Uterine smooth muscle cell (primary cell): ENCODE measurements at places on chromosomes 4 and X. TPM values are rescaled to one million over a fixed set of nuclear protein-coding genes. Genes with fewer than 3 reads are reported as not detected.

The ATP2B3 gene
- total RNA-seq: under 0.01 TPM in 1 of 2 replicates, not detected in the other

The UCHL1 gene
- 680 and 1,019 TPM in 2 replicates for total RNA-seq

The SFRP2 gene
- not detected in 2 replicates for total RNA-seq

The CXCL5 gene
- 0.25 and 0.44 TPM in 2 replicates for total RNA-seq

The TMA16 gene
- total RNA-seq: 38.0 and 45.4 TPM in 2 replicates

The HERC5 gene
- total RNA-seq: 1.4 and 2.7 TPM in 2 replicates

The CLCN5 gene
- total RNA-seq: 7.1 and 8.4 TPM in 2 replicates

The MAGEA3 gene
- not detected in 2 replicates for total RNA-seq

The ATG4A gene
- 11.1 TPM in 2 replicates for total RNA-seq

The TLR10 gene
- not detected in 2 replicates for total RNA-seq

The CCNB3 gene
- total RNA-seq: 0.12 and 4.2 TPM in 2 replicates

The XAGE5 gene
- not detected in 2 replicates for total RNA-seq

The MAGEA6 gene
- total RNA-seq: not detected in 2 replicates

The TMSB15A gene
- 3.2 and 8.7 TPM in 2 replicates for total RNA-seq

The GNPDA2 gene
- 27.5 and 30.0 TPM in 2 replicates for total RNA-seq

The INTS6L gene
- total RNA-seq: 4.2 and 5.6 TPM in 2 replicates

The S100P gene
- total RNA-seq: not detected in 2 replicates

The CTAG1B gene
- not detected in 2 replicates for total RNA-seq

The HTRA3 gene
- total RNA-seq: 0.37 and 0.55 TPM in 2 replicates

The DMD gene
- 3.9 and 4.4 TPM in 2 replicates for total RNA-seq

The PPEF1 gene
- not detected in 2 replicates for total RNA-seq

The YY2 gene
- 2.6 and 2.7 TPM in 2 replicates for total RNA-seq

The TENM3 gene
- 5.8 and 7.0 TPM in 2 replicates for total RNA-seq

The CD38 gene
- total RNA-seq: not detected in 2 replicates

The RAI2 gene
- total RNA-seq: 0.66 and 0.87 TPM in 2 replicates

The CCDC149 gene
- total RNA-seq: 8.2 and 13.5 TPM in 2 replicates

The EVC gene
- total RNA-seq: 37.2 and 59.4 TPM in 2 replicates

The ASB9 gene
- total RNA-seq: 0.25 and 0.33 TPM in 2 replicates

The MTTP gene
- total RNA-seq: 0.11 TPM in 1 of 2 replicates, not detected in the other

The SPANXA2 gene
- not detected in 2 replicates for total RNA-seq

The ARMCX2 gene
- total RNA-seq: 73.7 and 155 TPM in 2 replicates

The PPP2R3B gene
- total RNA-seq: 22.7 and 25.2 TPM in 2 replicates

The EGFL6 gene
- not detected in 2 replicates for total RNA-seq

The PDZD4 gene
- 0.12 and 0.22 TPM in 2 replicates for total RNA-seq

The FMR1NB gene
- total RNA-seq: not detected in 2 replicates

The PCSK1N gene
- 2.9 TPM in 1 of 2 replicates, not detected in the other for total RNA-seq

The PLP1 gene
- total RNA-seq: under 0.01 and 0.22 TPM in 2 replicates

The CFAP299 gene
- 1.7 and 2.0 TPM in 2 replicates for total RNA-seq

The TRO gene
- 6.8 and 20.1 TPM in 2 replicates for total RNA-seq

The EFHC2 gene
- 0.44 and 0.50 TPM in 2 replicates for total RNA-seq

The ARX gene
- total RNA-seq: not detected in 2 replicates

The GLRA3 gene
- total RNA-seq: under 0.01 TPM in 1 of 2 replicates, not detected in the other

The ASB5 gene
- 0.33 and 2.2 TPM in 2 replicates for total RNA-seq

The MAGEA2 gene
- total RNA-seq: not detected in 2 replicates

The MED28 gene
- 13.6 and 14.1 TPM in 2 replicates for total RNA-seq

The DACH2 gene
- total RNA-seq: not detected in 2 replicates

The OTUD6A gene
- total RNA-seq: under 0.01 TPM in 1 of 2 replicates, not detected in the other

The CXCL1 gene
- 2.9 and 3.9 TPM in 2 replicates for total RNA-seq
